ENCODE measurements at places on chromosomes 16 and 17. TPM values are rescaled to one million over a fixed set of nuclear protein-coding genes. Genes with fewer than 3 reads are reported as not detected.

The PLCD3 gene
- total RNA-seq, result 27.4 TPM

DNA sequence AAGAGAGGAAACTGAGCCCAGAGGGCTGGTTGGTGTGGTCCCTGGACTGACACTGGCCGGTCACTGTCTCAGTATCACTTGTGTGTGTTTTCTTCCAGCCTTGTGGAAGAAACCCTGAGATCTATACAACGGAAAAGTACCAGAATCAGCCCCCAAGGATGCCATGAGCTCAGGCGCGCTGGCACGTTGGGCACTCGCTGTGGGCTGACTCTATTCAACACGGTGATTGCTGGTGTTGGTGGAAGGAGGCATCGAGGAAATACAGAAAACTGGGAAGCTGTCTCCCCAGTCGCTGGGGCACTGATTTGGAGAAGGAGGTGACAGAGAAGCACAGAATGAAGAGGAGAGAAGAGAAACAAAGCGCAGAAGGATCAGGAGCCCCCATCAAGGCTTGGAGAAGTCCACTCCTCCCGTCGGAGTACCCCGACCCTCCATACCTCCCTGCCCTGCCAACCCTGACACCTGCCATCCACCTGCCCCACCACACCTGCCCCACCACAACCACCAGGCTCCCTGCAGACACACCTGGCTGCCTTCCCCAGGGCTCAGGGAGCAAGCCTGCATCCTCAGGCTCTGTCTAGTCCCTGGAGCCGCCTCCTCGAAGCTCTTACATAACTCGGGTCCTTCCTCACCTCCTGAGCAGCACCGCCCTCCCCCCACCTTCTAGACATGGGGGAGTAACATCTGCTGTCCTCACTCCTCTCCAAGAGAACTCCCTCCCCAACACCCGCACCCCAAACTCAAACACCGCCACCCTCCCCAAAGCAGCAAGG, 66.5 kb downstream of the RBFOX3 start:
- H3K4me1 ChIP-seq, result peaks cover 16% of the 10 kb centered on the region
- no peaks in the 10 kb centered on the region for H3K27me3 ChIP-seq
- H3K36me3 ChIP-seq, result no peaks in the 10 kb centered on the region
- H3K27ac ChIP-seq, result no peak overlapping the region
- H3K4me3 ChIP-seq, result no peak overlapping the region
- DNase-seq, result peak; percentile 52

DNA sequence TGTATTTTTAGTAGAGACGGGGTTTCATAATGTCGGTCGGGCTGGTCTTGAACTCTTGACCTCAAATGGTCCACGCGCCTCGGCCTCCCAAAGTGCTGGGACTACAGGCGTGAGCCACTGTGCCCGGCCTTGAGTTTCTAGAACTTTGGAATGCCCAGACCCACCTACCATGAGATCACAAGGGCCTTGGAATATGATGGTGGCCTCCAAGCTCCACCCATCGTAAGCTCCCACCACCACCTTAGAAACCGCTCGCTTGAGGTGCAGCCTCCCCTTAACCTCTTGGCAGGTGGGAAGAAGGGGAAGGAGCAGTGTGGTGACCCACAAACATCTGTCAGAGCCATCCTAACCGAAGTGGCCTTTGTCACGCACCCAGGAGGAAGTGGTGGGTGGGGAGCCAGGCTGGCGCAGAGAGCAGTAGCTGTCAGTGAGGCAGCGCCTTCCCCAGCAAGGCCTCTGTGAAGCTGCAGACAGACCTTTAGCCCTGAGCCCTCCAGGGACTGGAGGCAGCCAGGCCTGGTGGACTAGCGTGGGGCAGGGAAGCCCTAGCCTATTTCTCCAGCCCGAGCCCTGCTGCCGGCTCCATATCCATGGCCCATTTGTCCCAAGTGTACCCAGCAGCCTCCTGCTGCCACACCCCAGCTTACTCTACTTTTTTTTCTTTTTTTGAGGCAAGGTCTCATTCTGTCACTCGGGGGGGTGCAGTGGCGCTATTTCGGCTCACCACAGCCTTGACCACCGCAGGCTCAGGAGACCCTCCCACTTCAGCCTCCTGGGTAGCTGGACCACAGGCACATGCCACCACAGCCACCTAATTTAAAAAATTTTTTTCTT, 13.1 kb upstream of the SEPHS2 start:
- no peaks in the 10 kb centered on the region for H3K4me1 ChIP-seq
- peak; percentile 68 for DNase-seq
- H3K36me3 ChIP-seq, result no peaks in the 10 kb centered on the region
- H3K4me3 ChIP-seq, result no peak overlapping the region
- no peaks in the 10 kb centered on the region for H3K27me3 ChIP-seq

DNA sequence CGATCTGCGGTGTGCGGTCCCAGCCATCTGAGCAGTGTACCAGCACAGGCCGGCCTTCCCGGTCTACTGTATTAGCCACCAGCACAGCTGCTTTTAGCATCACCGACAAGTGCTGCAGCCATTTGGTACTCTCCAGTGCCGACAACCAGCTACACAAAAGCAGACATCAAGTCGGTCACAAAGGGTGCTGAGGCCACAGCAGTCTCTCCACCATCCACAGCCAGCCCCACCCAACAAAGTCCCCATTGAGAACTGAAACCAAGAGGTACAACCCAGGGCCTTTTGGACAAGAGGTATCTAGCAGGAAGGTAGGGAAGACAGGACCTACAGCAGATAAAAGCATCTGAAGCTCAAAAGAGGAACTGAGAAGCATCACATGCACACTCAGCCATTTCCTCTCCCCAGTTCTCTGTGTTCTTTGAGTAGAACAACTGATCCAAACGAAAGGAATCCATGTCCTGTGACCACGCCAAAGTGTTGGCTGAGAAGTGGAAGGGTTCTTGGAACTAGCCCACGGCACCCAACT, 9.5 kb downstream of the MTMR4 start:
- H3K4me3 ChIP-seq, result no peak overlapping the region
- H3K36me3 ChIP-seq, result peaks cover 59% of the 10 kb centered on the region
- no peaks in the 10 kb centered on the region for H3K27me3 ChIP-seq
- H3K4me1 ChIP-seq, result no peaks in the 10 kb centered on the region

DNA sequence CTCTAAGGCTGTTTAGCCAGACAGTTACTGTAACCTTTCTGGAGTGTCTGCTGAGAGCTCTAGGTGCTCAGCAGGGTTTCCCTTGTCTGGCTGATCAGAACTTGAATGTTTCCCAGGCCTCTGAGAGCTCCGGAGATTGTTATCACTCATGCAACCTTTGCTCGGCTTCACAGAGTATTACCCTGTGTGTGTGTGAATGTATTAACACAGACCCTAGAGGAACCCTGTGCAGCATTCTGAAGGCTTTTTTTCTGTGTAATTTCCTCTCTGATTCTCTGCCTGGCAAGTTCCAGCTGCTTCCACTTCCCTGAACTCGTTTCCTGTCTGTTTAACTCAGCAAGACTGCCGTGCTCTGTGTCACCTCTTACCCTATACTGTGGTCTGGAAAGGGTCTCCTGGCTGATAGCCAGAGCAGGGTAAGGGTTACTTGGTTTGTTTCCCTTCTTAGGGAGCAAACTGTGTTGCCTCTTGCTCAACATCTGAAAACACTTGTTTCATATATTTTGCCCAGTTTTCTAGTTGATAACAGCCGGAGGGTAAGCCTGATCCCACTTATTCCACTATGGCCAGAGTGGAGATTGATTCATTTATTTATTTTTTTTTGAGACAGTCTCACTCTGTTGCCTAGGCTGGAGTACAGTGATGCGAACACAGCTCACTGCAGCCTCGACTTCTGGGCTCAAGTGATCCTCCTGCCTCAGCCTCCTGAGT, 21.7 kb downstream of the PRMT7 start:
- H3K4me3 ChIP-seq, result no peak overlapping the region
- no peak for DNase-seq
- H3K36me3 ChIP-seq, result peaks cover 6% of the 10 kb centered on the region
- H3K4me1 ChIP-seq, result peaks cover 8% of the 10 kb centered on the region
- H3K27ac ChIP-seq, result peak overlapping the region; percentile 14

DNA sequence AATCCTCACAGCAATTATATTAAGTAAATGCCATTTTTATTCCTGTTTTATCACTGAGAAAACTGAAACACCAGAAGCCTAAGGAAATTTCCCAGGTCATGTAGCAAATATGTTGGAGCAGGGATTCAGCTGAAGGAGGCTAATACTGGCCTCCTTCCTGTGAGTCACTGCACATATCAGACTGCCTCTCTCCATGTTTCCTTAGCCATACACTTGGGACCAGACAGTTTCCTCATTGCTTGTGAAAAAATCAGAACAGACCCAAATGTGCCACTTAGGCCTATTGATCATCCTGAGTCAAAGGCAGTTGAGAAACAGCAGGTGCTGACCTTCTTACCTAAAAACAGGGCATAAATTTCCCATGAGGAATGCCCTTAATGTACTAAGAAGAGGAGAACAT, 18.9 kb upstream of the ELAC2 start:
- no peak overlapping the region for H3K27ac ChIP-seq
- no peaks in the 10 kb centered on the region for H3K4me1 ChIP-seq
- no peak overlapping the region for H3K4me3 ChIP-seq
- H3K27me3 ChIP-seq, result no peaks in the 10 kb centered on the region
- DNase-seq, result no peak
- H3K36me3 ChIP-seq, result no peaks in the 10 kb centered on the region

All from sigmoid colon (tissue), 7 donors.